ENCODE measurements at places on chromosomes 5 and 9. TPM values are rescaled to one million over a fixed set of nuclear protein-coding genes. Genes with fewer than 3 reads are reported as not detected.

The DBH gene
- total RNA-seq: not detected

The GRXCR2 gene
- total RNA-seq: not detected

The CDC25C gene
- 21.5 TPM for total RNA-seq

The PITX1 gene
- 45.3 TPM for total RNA-seq

The FOXD4L5 gene
- 0.10 TPM for total RNA-seq

The SLCO6A1 gene
- total RNA-seq: not detected
